ENCODE measurements at places on chromosomes 11 and 22. TPM values are rescaled to one million over a fixed set of nuclear protein-coding genes. Genes with fewer than 3 reads are reported as not detected.

APOL3 gene
- 91.9 TPM for total RNA-seq

SYT13 gene
- 1.7 TPM for total RNA-seq

GCAT gene
- 59.1 TPM for total RNA-seq

SLC35F2 gene
- 9.6 TPM for total RNA-seq

APOA4 gene
- not detected for total RNA-seq

ETS1 gene
- total RNA-seq: 79.4 TPM

GLYATL2 gene
- total RNA-seq: not detected

MISFA gene
- 1.3 TPM for total RNA-seq

KRTAP5-7 gene
- total RNA-seq: not detected

POTEH gene
- not detected for total RNA-seq

SAC3D1 gene
- 7.4 TPM for total RNA-seq

TOMT gene
- total RNA-seq: not detected

FAM180B gene
- 3.1 TPM for total RNA-seq

PCSK7 gene
- 47.3 TPM for total RNA-seq

KRTAP5-10 gene
- not detected for total RNA-seq

SCN3B gene
- 6.6 TPM for total RNA-seq

SEPTIN3 gene
- 0.27 TPM for total RNA-seq

CRYBB1 gene
- not detected for total RNA-seq

OOSP4B gene
- not detected for total RNA-seq

SPTBN2 gene
- 0.25 TPM for total RNA-seq

LPXN gene
- 14.4 TPM for total RNA-seq

ASPHD2 gene
- 1.1 TPM for total RNA-seq

APOA1 gene
- total RNA-seq: 2.2 TPM

P2RX6 gene
- total RNA-seq: not detected

SLC7A4 gene
- total RNA-seq: not detected

OR52E6 gene
- total RNA-seq: not detected

IGSF22 gene
- not detected for total RNA-seq

CASP1 gene
- 2.7 TPM for total RNA-seq

OR52B6 gene
- total RNA-seq: not detected

EFEMP2 gene
- 70.7 TPM for total RNA-seq

CDC42BPG gene
- 13.9 TPM for total RNA-seq

PDGFB gene
- 3.9 TPM for total RNA-seq

DGCR6 gene
- total RNA-seq: 33.3 TPM

LRP4 gene
- 8.6 TPM for total RNA-seq

DUSP8 gene
- 3.5 TPM for total RNA-seq

SSRP1 gene
- 70.0 TPM for total RNA-seq

DEFB131B gene
- total RNA-seq: not detected

OR52B4 gene
- total RNA-seq: not detected

OR51B5 gene
- not detected for total RNA-seq

CBLIF gene
- total RNA-seq: not detected

TMA7B gene
- total RNA-seq: not detected

TSPAN32 gene
- 0.45 TPM for total RNA-seq

ESAM gene
- 204 TPM for total RNA-seq

MMP7 gene
- total RNA-seq: not detected

TALDO1 gene
- total RNA-seq: 490 TPM

IFITM1 gene
- total RNA-seq: 105 TPM

VWCE gene
- 2.5 TPM for total RNA-seq

C11orf86 gene
- total RNA-seq: not detected

SLC22A25 gene
- total RNA-seq: not detected

LRRC56 gene
- total RNA-seq: 1.7 TPM

MPEG1 gene
- 5.8 TPM for total RNA-seq

CYTH4 gene
- 3.3 TPM for total RNA-seq

ST14 gene
- 53.3 TPM for total RNA-seq

MPZL2 gene
- total RNA-seq: 92.7 TPM

UPK3A gene
- 3.9 TPM for total RNA-seq
